Hematopoietic multipotent progenitor cell (in vitro differentiated cells): ENCODE measurements at places on chromosomes 13 and 19. TPM values are rescaled to one million over a fixed set of nuclear protein-coding genes. Genes with fewer than 3 reads are reported as not detected.

CASP14 gene
- total RNA-seq, result not detected

FCHO1 gene
- 41.7 TPM for total RNA-seq

TMEM238 gene
- 2.7 TPM for total RNA-seq

LGI4 gene
- total RNA-seq, result 0.27 TPM

PTH2 gene
- not detected for total RNA-seq

KLF1 gene
- 71.4 TPM for total RNA-seq

FXYD1 gene
- not detected for total RNA-seq

SPACA4 gene
- not detected for total RNA-seq

CKM gene
- total RNA-seq, result 0.27 TPM

ZNF471 gene
- 2.2 TPM for total RNA-seq

ATP4A gene
- total RNA-seq, result not detected

SIAH3 gene
- total RNA-seq, result 0.54 TPM

ABHD13 gene
- total RNA-seq, result 4.6 TPM

CERS1 gene
- total RNA-seq, result 0.27 TPM

EBI3 gene
- total RNA-seq, result 0.27 TPM

KISS1R gene
- total RNA-seq, result 1.3 TPM

KBTBD7 gene
- total RNA-seq, result 9.2 TPM

ADAMTSL5 gene
- not detected for total RNA-seq

ZNF433 gene
- total RNA-seq, result 1.3 TPM

TTC9B gene
- total RNA-seq, result under 0.01 TPM

CSNK1A1L gene
- total RNA-seq, result not detected

EPSTI1 gene
- 21.0 TPM for total RNA-seq

ZNF667 gene
- total RNA-seq, result 5.7 TPM

TNFSF9 gene
- total RNA-seq, result 2.2 TPM

ACP7 gene
- total RNA-seq, result not detected

IZUMO2 gene
- total RNA-seq, result not detected

KANK3 gene
- 0.27 TPM for total RNA-seq

ZFP82 gene
- total RNA-seq, result 3.0 TPM

TMEM145 gene
- total RNA-seq, result not detected

ZNF576 gene
- 18.0 TPM for total RNA-seq

FUT2 gene
- total RNA-seq, result under 0.01 TPM
